AG10803 (cell line): ENCODE measurements at places on chromosomes 5 and 9.

DNA sequence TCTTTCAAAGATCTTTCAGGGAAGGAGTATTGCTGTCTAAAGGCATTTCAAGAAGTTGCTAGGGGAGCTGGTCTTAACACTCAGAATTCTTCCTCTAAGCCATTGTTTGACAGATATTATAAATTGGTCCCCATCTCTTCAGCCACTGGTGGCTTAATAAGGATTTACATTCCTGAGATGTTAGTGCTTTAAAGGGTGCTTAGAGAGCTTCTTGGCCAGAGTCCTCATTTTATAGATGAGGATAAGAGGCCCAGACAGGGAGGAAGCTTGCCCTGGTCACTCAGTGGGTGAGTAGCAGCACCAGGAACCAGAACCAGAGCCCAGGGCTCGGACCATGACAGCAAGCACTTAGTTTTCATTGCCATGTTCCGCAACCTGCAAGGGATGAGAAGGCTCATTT is 53.2 kb downstream of the GALNT10 start:
- peak; percentile 69 for DNase-seq

GRCh38 chr9:137109250-137110146 is 5.0 kb downstream of the DPP7 start:
- no peak for DNase-seq

- no peak for DNase-seq
Measured at GRCh38 chr5:103243665-103244064, 14.9 kb upstream of the MACIR start.

DNA sequence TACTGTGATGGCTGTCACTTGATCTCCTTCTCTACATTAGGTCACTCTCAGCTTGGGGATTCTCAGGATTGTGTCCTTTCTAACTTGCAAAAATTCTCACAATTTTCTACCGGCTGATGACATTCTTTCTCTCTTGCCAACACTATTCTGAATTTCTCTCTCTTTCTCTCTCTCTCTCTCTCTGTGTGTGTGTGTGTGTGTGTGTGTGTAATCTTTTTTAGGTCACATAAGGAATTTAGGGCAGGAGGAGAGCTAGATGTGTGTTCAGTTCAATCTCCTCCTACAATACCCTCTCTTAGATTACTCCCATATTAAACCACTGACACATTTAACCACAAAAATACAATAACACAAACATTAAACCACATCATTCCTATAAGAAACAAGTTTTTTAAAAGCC is 242.3 kb upstream of the NREP start:
- peak; percentile 93 for DNase-seq

- DNase-seq: no peak
Measured at GRCh38 chr5:149936044-149936699, 8.4 kb downstream of the PDE6A start.

GRCh38 chr9:8628791-8629190 is 829.2 kb upstream of the DMAC1 start:
- no peak for DNase-seq

DNA sequence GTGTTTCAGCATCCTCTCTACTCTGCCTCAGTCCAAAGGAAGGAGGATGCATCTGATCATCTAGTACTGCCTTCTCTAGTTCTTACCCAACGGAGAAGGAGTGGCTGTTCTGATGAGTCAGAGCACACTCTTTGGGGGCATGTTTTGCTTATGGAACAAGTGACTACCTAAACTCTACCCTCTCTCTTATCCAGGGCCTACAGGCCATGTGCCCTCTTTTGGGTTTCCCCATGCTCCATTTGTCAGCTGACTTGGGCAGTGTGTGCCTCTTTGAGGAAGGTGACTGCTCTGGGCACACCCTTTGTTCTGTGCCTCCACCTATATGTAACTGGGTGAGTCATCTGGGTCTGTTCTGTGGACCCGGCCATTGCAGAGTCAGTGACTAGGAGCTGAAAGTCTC is 89.6 kb upstream of the BNC2 start:
- DNase-seq: no peak

- DNase-seq: peak; percentile 40
Measured at GRCh38 chr5:134174841-134175839, 1.6 kb downstream of the SKP1 start.

GRCh38 chr5:131363811-131364506 is 100.1 kb downstream of the CDC42SE2 start:
- no peak for DNase-seq

GRCh38 chr5:36242534-36243485 is 1.1 kb upstream of the NADK2 start:
- DNase-seq: no peak

GRCh38 chr9:2345013-2345412 is 276.6 kb upstream of the VLDLR start:
- no peak for DNase-seq

DNA sequence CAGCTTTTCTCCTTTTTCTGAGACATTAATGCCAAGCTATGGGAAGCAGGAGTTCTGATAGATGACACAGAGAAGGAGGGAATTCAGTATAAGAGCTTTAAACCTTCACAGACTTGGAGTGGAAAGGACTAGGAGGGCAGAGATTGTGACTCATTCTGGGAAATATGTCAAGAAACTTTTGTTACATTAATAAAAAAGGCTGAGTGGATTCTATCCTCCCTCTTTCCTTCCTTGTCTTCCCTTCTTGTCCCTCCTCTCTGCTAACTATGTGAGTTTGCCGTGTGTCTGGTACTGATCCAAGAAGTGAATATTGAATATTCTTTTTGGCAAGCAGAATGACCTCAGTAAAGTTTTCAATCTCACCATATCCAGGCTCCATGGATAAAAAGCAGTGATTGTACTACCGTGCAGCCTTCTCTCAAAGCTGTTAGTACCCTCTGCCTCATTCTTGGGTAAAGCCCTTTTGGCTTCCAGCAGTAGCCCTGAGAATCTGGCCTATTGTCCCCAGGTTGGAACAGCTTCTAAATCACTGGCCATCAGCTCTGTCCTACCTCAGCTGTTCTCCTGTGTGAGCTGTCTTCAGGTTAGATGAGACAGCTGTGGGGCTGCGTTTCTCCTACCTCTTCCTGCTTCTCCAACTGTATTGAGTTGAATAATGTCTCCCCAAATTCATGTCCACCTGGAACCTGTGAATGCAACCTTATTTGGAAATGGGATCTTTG is 73.9 kb downstream of the ATG10 start:
- DNase-seq: peak; percentile 56

DNA sequence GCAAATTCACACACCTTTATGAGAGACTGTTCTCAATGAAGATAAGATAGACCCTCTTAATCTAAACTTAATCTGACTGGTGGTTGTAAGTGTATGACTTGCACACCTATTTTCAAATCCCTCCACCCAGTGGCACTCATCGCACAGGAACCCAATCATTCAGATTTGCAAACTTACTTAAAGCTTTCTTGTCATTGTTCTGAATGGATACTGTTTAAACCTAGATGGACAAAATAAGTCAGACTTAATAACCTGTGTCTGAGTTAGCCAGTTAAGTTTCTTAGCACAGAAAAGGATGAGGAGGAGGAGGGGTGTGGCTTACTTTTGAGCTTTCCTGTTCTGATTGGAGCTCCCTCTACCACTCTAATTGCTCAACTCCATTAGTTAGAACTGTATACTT is 252.4 kb upstream of the CCNH start:
- DNase-seq: no peak

- DNase-seq: peak; percentile 3
Measured at GRCh38 chr9:33044677-33045282, 19.7 kb downstream of the DNAJA1 start.

- DNase-seq: peak; percentile 57
Measured at GRCh38 chr9:36603006-36603405, 30.3 kb downstream of the MELK start.

DNA sequence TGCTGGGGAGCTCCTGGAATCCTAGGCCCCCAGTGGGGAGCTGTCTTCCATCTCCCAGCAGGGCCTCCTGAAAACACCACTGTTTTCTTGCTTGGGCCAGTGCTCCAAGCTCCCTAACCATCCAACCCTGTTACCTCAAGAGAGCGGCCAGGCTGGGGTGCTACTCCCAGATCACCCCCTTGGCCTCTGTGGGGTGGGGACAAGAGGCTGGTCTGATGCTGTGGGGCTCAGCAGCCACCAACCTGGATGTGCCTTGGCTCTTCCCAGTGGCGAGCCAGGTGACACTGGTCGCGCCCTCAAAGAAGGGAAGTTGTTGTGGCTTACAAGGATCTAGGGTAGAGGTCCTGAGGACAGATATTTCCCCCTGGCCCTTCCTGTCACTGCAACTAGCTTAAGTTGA is 49.0 kb downstream of the SECISBP2 start:
- DNase-seq: no peak

- no peak for DNase-seq
Measured at GRCh38 chr5:65213921-65214525, 267.7 kb downstream of the ADAMTS6 start.

GRCh38 chr9:72396247-72397091 is 31.5 kb upstream of the ZFAND5 start:
- DNase-seq: peak; percentile 75

GRCh38 chr9:124348831-124349230 is 66.4 kb downstream of the PSMB7 start:
- no peak for DNase-seq

GRCh38 chr5:40383749-40384651 is 295.7 kb upstream of the PTGER4 start:
- DNase-seq: peak; percentile 66
